ENCODE measurements at places on chromosomes 12 and 14. TPM values are rescaled to one million over a fixed set of nuclear protein-coding genes. Genes with fewer than 3 reads are reported as not detected.

DNA sequence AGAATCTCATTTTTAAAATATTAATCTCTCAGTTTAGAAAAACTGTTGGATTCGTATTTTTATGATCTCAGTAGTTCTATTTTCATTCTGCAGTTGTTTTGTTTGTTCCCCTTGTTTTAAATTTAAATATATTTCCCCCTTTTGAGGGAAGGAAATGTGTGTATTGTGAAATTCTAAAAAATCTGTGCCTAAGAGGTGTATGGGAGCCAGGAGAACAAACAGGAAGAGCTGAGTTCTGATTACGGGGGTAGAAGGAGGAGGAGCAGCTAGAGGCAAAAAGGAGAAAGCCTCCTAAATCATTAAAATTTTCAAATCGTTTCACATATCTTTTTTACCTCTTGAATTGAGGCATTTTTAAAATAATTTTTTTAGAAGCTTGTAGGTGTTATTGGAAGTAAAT, 2.3 kb downstream of the RDH12 start:
- DNase-seq, result no peak

- DNase-seq, result no peak
Observed at GRCh38 chr12:779745-780734, 27.7 kb downstream of the WNK1 start.

Gene IFNG-AS1
- total RNA-seq, result 3.0 TPM

DNA sequence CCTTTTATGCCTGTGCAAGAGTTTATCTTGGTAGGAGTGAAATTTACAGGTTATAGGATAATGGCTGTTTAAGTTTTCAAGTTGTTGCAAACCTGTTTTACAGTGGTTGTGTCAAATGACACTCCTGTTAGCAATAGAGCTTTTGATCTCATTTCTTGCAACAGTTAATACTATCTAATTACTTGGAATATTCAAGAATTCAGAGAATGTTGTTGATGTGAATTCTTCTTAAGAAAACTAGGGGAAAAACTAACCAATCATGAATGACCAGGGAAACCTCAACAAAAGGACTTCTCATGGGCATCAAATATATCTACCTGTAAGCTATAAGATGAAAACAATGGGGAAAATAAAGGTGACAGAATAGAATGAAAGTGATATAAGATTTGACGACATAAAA, 85.0 kb downstream of the IPO8 start:
- DNase-seq, result no peak

DNA sequence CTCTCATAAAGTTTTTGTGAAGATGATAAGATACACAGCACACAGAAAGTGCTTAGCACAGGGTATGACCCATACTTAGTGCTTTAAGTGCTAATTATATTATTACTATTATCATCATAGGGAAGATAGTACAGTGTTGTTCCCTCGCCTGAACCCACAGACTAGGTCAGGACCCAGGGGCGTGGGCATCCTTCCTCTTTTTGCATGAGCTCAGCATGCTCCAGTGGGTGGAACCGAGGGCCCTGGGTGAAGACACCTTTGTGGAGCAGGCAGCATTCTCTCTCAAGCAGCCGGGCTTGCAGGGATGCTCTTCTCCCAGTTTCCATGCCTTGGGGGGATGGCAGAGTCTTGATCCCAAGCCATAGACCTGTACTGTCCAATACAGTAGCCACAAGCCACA, 34.8 kb downstream of the CRACR2A start:
- DNase-seq, result no peak

GRCh38 chr12:22709292-22709691, 84.3 kb downstream of the ETNK1 start:
- DNase-seq, result no peak

Gene CTSG
- not detected for total RNA-seq

DNA sequence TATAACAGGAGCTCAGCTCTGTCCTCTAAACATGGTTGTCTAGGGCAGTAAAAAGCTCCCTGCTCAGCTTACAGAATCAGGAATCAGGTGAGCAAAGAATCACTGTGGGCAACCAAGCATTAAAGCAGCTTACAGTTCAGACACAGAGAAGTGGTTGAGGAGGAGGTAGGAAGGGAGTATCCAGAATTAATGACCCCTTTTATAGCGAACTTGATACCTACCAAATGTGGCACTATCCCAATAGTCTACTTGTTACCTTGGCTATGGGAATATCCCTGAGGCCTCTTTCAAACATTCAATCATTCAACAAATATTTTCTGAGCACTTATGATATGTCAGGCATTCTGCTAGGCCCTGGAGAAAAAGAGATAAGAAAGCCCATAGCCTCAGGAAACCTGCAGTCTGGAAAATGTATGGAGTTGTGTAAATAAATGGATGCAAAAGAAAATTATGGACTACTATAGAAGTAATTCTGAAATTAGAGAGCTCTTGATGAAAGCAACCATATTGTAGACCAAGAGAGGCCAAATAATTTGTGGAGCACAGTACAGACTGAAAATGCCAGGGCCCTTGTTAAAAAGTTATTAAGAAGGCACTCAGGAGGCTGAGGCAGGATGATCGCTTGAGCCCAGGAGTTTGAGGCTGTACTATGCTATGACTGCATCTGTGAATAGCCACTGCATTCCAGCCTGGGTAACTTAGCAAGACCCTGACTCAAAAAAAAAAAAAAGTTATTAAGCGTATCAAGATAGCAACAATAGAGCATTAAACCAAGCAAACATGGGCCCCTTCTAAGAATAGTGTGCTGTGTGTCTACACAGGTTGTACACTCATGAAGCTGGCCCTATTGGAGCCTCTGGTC, 134.0 kb upstream of the CPSF6 start:
- no peak for DNase-seq

Measured in CD8-positive, alpha-beta T cell (primary cell).